ENCODE measurements at places on chromosomes 3 and 15. TPM values are rescaled to one million over a fixed set of nuclear protein-coding genes. Genes with fewer than 3 reads are reported as not detected.
A peak's percentile ranks its signal among the peaks of the same experiment; 100 is the strongest.

The SNUPN gene
- 16.8 TPM for total RNA-seq

DNA sequence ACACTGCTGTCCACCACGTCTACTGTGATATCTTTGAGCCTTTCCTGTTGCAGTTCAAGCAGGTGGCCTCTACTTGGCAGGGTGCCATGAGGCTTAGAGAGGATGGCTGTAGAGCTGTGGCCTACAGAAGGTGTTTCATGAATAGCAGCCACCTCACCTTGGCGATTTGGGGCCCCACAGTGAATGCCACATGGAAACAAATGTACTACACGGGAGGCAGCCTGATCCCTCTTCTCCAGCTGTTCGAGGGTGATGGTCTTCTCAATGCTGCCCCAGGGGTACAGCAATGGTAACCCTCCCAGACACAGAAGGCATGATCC lies 70.7 kb downstream of the FAM43A start:
- peak; percentile 30 for DNase-seq

GRCh38 chr3:15496341-15496664 lies 25.2 kb downstream of the COLQ start:
- no peak for DNase-seq

The OSTN gene
- not detected for total RNA-seq

DNA sequence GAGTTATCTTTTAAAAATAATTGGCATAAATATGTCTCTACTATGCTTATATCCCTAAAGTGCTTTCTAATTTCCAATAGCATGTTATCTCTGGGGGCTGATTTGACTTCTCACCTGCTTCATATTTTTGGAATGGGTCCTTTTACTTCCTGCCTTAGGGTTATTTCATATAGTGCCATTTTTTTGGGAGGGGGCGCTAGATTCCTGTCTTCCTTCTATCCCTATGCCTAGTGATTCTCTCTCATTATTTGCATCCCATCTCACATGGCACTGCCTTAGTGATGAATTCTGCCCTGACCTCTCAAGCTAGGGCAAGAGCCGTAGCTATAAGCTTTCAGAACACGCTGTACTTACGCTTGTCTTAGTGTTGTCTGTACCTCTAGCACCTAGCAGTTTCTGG lies 150.3 kb upstream of the SLITRK3 start:
- DNase-seq: no peak

- no peak for DNase-seq
Observed at GRCh38 chr3:4078903-4079302, 224.3 kb upstream of the SETMAR start.

- DNase-seq: no peak
Observed at GRCh38 chr3:48619541-48620524, 1.7 kb downstream of the TMEM89 start.

DNA sequence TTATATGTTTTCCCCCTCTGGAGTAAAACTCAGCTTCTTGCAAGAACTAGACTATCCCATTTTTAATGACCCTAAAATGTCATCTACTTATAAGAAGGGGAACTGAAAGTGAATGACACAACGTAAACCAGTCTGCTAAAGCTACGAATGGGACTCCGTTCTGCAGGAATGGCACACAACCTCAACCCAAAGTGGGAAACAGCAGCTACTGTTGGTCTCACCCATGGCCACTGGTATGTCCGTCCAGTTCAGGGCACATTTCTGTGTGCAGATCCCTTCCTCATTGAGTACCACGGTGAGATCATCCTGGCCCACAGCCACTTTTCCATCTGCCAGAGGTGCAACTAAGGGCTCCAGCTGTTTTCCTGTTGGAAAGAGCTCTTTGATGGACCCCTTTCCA lies 23.8 kb downstream of the VPS39 start:
- no peak for DNase-seq

The ITPR1 gene
- total RNA-seq: 28.8 TPM

DNA sequence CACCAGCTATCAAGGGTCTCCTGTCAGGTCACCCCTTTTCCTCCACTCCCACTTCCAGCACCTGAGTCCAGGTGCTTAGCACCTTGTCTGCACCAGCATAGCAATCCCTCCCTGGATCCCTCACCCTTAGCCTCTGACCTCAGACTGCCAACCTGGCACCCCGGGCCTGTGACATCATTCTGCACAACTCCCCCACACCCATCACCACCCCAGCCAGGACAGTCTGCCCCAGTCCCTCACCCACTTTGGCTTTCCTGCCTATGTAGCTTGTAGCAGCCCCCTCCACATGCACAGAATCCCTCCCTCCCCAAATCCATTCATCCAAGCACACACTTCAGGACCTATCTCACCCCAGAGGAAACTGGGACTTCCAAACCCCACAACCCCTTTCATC lies 819 bp upstream of the PLXNB1 start:
- no peak for DNase-seq

DNA sequence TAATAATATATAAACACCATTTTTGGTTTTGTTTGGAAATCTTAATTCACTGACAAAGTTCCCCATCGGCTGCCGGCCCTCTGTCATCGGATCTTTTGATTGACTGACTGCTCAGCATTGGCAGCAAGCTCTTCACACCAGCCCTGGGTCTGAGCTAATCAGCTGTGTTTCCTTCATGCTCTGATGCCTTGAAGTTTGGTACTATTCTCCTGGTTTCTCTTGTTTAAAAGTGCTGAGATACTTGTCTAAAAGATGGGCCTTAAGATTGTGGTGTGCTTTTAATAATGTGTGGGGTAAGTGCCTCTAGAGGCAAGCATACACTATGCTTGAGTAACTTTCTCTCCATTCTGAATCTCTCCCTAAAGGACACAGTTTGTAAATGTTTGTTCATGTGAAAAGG lies 415.5 kb upstream of the TPRG1 start:
- DNase-seq: no peak

The TTLL13 gene
- 0.21 TPM for total RNA-seq

GRCh38 chr15:84810073-84810840 lies 6.9 kb upstream of the ALPK3 start:
- no peak for DNase-seq

GRCh38 chr15:39854161-39854560 lies 65.9 kb downstream of the GPR176 start:
- DNase-seq: no peak

DNA sequence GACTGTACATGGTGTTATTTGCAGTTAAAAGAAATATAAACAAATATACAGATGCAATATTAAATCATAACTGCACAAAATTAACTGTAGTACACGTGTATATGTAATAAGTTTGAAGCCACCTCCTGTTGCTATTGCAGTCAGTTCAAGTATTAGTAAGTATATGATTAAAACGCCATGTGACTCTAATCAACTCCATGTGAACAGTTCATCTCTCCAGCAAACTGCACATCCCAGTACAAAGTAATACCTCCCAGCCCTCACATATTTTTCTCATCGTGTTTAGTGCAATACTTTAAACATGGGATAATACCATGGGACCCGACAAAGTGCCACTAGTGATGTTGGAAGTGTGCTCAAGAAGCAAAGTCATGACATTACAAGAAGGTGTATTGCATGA lies 34.6 kb downstream of the PDCD10 start:
- no peak for DNase-seq

DNA sequence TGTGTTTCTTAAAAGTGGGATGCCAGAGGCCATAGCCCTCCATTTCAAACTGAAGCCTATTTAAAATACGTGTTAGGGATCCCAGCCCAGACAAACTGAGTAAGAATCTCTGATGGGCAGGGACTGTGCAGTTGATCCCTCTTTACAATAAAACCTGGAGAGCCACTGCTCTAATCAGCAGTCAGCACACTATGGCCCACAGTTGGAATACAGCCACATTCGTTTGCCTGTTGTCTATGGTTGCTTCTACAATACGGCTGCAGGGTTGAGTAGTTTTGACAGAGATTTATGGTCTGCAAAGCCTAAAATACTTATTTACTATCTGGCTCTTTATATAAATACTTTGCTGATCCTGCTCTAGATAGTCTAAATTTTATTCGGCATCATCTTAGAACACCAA lies 32.4 kb downstream of the TJP1 start:
- DNase-seq: no peak

DNA sequence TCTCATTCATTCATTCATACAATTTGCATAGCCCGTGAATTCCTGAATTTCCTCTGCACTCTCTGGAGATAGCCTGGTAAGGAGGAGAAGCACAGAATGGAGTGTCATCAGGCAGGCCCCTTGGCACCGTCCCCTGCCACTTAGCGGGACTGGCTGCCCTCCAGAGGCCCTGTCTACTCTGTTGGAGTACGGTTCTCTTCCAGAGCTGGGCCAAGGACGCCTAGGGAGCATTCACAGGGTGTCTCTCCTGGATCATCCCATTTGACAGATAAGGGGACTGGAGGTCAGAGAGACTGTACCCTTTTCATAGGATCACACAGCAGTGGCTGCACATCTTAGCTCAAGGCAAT lies 48.0 kb downstream of the PTH1R start:
- DNase-seq: no peak

- no peak for DNase-seq
Observed at GRCh38 chr3:94500146-94500545, 437.3 kb downstream of the NSUN3 start.

DNA sequence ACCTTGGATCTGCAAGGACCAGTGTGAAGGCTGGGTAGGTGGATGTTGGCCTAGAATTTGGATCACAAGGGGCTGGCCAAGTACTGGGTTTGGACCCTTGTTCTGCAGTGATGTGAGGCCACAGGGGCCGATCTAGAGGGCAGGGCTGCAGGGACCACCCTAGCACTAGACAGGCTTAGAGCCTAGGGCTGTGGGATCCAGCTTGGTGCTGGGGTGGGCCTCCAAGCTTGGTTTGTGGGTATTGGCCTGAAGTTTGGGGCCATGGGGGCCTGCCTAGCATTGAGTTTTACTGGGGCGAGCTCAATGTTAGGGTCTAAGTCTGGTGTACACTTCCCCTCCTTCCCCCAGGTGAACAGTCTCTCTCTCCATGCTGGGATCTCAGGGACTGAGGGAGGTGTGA lies 36.5 kb downstream of the UBE3A start:
- no peak for DNase-seq

DNA sequence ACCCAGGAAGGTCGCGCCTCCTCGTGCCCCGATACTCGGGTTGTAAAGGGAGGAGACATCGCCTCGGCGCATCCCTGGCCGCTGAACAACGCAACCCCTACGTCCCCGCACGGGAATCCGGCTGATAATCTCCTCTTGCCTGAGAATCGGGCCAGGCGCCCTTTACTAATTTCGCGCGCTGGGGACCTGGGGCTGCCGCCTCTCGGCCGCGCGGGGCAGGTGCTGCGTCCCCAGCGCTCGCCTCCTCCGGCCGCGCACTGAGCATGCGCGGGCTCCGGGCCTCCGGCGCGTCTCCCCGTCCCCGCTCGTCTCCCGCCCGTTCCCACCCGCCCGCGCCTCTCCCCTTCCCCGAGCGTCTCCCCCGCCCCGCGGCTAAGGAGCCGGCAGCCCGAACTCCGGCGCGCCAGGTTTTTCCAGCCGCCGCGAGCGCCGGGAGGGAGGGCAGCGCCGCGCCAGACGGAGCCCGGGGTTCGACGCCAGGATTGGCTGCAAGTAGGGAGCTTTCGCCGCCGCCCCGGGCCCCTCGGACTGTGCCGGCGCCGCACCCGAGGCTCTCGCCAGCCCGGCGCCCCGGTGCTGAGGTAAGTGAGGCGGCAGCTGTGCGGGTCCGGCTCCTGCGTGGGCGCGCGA lies at the start of gene CNTN4:
TSS of gene CNTN4 (plus strand) at position 469 of the 630 bp plus-strand sequence.
- peak; percentile 6 for DNase-seq

The GCSAM gene
- total RNA-seq: not detected

- no peak for DNase-seq
Observed at GRCh38 chr3:99482191-99482590, 156.2 kb upstream of the COL8A1 start.

The SMAD6 gene
- 274 TPM for total RNA-seq

DNA sequence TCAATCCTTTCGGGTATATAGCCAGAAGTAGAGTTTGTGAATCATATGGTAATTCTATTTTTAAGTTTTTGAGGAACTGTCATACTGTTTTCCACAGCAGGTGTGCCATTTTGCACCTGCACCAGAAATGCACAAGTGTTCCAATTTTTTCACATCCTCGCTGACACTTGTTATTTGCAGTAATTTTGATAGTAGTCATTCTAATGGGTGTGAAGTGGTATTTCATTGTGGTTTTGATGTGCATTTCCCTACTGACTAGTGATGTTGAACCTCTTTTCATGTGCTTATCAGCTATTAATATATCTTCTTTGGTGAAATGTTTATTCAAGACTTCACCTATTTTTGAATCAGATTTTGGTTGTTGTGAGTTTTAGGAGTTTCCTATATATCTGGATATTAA lies 29.1 kb downstream of the GRM2 start:
- DNase-seq: no peak

The TNFSF10 gene
- not detected for total RNA-seq

- no peak for DNase-seq
Observed at GRCh38 chr3:62159056-62159708, 214.2 kb downstream of the FEZF2 start.

- peak; percentile 80 for DNase-seq
Observed at GRCh38 chr3:125280668-125281361, 68.3 kb upstream of the SLC12A8 start.

The GPR87 gene
- not detected for total RNA-seq

GRCh38 chr15:42273900-42274701 lies 868 bp upstream of the TMEM87A start:
- peak; percentile 63 for DNase-seq

The ILDR1 gene
- total RNA-seq: not detected

GRCh38 chr15:99102332-99103235 lies 2.3 kb upstream of the SYNM start:
- no peak for DNase-seq

The BRK1 gene
- total RNA-seq: 138 TPM

Data from cardiac muscle cell (in vitro differentiated cells and primary cell).